Bone marrow (tissue), 2 donors: ENCODE measurements at places on chromosomes 6 and 20.

GRCh38 chr6:93323630-93324029 is 95.7 kb downstream of the EPHA7 start:
- no peak for DNase-seq

DNA sequence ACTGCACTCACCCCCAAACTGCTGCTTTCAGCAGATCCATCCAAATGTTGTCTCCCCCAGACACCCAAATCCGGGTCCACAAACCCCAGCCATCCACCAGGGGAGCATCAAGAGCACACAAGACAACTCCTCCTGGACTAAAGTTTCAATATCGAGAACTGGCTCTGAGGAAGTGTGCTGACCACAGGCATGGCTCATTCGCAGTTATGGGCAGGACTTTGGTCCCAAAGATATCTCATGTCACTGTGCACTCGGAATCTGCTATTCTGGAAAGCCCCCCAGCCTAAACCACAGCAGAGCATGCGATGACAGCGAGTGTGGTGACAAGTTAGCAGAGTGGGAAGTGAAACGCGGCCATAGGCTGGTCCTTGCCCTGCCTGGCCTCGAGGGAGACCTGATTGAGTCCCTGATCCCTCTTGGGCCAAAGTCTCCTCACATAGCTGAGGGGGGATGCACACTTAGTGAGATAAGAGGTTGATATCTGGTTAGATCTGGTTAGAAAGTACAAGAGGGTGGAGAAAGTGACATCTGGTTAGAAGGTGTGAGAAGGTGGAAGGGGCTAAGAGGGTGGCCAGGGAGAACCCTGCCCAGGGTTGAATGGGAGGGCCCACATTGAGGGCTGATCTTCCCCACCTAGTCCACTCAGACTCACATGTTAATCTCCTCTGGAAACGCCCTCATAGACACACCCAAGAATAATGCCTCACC is 149.7 kb downstream of the MRPL14 start:
- DNase-seq: peak; percentile 48

- no peak for DNase-seq
These were observed 23.6 kb upstream of the FANCE start for GRCh38 chr6:35428421-35429149.

GRCh38 chr6:70823651-70824050 is 133.2 kb downstream of the B3GAT2 start:
- no peak for DNase-seq

- no peak for DNase-seq
These were observed 55.5 kb downstream of the MAP7 start for GRCh38 chr6:136494710-136495109.

DNA sequence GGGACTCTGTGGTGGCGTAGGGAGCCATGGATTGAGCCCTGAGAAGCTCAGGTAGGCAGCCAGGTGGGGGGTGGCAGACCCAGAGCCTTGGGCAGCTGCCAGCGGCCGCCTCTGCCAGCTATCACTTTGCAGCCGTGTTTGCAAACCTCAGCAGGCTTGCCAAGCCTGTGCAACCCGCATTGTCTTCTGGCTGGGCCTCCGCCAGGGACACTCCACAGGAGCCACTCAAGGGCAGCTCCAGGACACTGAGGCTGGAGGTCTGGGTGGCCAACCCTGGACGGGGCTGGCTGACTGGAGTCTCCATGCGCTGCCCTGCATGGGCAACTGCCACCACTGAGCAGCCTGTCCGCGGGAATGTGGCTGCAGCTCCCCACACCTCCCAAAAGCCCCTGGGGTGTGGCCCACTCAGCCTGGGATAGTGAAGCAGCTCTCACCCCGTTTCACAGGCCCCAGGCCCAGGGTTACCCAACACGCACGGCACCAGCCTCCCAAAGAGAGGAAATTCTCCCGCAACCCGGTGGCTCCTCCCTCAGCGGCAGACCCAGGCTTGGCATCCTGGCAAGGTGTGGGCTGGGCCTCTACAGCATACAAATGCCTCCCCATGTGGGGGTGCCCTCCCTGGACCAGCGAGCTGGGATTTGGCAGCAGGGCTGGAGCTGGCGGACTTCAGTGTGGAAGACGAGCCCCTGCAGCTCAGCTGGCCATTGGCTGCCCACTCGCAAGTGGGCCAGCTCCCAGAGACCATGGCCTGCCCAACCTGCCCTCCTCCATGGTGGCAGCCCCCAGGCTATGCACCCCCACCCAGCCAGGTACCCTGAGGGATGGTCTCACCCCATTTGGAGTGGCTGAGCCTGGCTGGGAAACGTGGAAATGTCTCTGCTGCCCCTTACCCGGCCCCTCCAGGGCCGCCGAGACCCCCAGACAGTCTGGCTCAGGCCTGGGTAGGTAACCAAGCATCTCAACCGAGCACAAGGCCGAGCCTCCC is 2.9 kb downstream of the CHRNA4 start:
- DNase-seq: no peak

GRCh38 chr20:48904566-48905296 is 16.8 kb upstream of the ARFGEF2 start:
- DNase-seq: no peak

- no peak for DNase-seq
These were observed 3.7 kb upstream of the BEND3 start for GRCh38 chr6:107118976-107119375.

- no peak for DNase-seq
These were observed 234.2 kb upstream of the ECI2 start for GRCh38 chr6:4369616-4370015.
